NCI-H774 (cell line): ENCODE measurements at places on chromosomes 3 and 15.

- no peak for DNase-seq
These were observed 4.4 kb upstream of the BRPF1 start for GRCh38 chr3:9727041-9727595.

- DNase-seq = no peak
These were observed 878 bp upstream of the RAD51 start for GRCh38 chr15:40693904-40694687.

DNA sequence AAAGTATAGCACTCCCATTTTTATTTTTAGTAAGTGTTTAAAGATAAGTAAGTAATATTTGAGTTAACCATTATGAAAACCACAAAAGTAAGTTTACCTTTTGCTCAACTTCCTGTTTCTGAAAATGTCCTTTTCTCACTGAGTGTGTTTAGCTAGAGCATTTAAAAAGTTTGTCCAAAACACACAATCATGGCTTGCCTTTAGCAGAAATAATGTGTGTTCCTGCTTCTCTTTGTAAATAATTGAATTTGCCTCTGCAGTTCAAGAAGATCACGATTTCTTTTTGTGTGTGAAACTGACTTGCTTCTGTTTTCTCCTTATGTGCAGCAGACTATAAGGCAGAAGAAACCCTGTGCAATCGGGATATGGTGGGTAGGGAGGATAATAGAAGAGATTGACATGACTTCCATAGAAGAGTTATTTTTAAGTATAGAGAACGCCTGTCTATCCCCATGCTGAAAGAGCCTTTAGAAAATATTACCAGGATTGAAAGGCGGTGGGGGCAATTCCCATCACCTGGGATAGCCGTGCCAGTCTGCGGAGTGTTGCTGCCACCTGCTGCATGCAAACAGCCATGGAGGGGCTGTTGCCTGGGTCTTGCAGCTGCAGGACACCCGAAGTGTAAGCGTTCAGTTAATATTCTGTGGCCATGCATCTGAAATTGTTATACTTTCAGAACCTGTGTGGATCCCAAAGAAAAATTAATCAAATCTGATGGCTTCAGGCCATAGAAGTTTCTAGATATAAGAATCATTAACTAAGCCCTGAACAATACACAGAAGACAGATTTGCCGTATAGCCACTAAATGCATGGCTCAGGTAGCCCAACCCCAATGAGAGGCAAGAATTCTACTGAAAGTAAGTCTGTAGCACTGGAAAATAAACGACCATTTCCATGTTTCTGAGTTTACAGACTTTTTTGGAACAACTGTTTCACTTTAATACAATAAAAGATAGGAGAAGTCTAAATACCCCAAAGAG lies 2.4 kb upstream of the CD96 start:
- peak; percentile 15 for DNase-seq

DNA sequence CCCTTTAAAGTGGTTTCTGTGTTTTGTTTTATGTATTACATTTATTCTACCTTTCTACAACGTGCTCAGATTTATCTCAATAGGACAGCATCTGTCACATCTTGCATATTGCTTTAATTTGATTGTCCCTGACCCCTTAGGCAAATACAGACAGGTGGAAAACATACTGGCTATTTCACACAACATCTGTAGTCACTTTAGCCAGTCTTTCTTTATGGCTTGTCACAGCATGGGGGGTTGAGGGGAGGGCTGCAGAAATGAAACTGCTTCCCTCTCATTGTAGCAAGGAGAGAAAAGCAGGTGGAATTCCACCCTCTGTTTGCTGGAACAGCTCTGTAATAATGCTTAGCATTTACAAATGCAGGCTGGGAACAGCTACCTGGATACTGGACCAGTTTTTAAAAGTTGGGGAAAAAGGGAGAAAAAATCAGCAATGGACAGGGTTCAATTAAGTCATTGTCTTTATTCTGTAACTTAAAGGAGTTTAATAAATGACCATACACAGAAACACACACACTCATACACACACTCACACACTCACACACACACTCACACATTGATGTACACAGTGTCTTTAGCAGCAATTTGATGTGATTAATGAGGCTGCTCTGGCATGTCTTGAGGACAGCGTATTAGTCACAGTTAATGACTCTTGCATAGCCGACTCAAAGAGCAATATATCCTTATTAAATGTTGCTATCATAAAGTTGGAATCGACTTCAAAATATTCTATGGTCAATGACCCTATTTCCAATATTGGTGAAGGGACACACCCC lies 283.7 kb upstream of the GBE1 start:
- DNase-seq = peak; percentile 72

DNA sequence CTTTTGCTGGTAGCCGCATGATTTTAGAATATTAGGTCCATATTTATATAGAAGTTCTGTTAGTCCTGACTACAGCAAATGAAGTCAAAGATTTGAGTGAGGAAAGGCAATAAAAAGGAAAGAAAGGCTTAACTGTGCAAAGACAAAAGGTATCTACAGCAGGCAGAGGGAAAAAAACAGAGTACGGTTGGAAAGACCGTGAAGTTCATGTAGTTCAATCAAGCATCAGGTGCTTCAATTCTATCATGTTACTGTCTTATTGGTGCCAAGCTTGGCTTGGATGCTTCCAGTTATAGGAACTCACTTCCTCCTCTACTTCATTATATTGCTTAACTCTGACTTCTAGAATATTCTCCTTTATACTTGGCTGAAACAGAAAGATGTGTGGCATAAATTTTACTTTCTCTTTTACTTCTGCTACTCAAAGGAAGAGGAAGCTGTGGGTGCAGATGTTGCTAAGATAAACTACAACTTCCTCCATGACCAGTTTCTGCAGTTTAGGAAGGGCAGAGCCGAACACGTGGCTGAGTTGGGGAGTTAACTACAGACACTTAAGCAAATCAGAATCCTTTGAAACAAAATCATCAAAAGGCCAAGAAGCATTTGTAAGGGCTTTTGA lies 72.6 kb upstream of the ZBED2 start:
- DNase-seq = no peak

GRCh38 chr3:36803091-36803791 lies 38.9 kb upstream of the DCLK3 start:
- DNase-seq = no peak

DNA sequence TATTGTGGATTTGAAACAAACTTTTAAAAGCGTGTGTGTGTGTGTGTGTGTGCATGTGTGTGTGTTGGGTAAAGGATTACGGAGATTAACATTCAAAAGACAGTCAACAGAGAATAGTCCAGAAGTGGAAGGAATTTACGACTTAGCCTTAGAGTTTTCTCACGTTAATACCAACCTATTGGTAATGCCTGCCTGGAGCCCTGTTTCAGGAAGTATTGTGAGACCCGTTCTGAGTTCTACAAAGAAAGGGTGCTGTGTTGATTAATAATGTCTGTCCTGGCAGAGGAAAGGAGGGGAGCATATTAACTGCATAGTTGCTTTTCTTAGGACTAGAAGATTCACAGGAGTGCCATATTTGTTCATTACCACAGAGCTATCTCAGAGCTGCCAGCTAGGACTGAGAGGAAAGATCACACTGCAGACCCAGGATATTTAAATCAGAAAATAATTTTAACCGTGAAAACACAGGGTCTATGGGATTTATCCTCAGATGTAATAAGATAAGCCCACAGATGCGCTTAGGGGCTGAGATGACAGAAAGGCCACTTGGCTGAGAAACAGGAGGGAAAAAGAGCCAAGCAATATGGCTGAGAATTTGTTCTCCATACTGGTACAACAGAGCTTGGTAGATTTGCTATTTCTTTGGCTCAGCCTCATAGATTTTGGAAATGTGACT lies 40.5 kb upstream of the FRMD4B start:
- no peak for DNase-seq

DNA sequence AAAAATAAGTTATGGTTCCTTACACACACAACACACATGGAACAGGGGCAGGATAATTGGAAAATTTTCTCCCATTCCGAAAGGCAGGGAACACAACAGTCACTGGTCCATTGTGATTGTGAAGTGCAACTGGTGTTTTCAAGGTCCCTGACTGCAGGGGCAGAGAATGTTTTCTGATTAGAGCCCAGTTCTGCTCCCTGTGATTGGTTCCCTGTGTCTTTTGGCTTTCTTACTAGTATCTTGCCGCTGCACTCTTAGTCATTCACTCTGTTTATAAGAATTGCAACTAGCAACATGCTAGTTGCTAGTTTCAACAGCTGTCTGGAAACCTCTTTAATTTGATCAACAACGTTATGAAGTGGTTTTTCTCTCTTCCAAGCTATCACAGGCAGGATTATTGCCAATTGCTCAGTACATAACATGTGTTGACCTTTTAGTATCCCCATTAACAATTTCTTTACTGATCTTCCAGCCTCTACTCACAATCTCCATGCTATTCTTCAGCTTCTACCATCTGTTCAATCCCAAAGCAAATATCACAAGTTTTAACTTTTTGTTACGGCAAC lies 177.5 kb downstream of the EPHA6 start:
- no peak for DNase-seq

- no peak for DNase-seq
These were observed 7.4 kb upstream of the OCA2 start for GRCh38 chr15:28106294-28107110.

DNA sequence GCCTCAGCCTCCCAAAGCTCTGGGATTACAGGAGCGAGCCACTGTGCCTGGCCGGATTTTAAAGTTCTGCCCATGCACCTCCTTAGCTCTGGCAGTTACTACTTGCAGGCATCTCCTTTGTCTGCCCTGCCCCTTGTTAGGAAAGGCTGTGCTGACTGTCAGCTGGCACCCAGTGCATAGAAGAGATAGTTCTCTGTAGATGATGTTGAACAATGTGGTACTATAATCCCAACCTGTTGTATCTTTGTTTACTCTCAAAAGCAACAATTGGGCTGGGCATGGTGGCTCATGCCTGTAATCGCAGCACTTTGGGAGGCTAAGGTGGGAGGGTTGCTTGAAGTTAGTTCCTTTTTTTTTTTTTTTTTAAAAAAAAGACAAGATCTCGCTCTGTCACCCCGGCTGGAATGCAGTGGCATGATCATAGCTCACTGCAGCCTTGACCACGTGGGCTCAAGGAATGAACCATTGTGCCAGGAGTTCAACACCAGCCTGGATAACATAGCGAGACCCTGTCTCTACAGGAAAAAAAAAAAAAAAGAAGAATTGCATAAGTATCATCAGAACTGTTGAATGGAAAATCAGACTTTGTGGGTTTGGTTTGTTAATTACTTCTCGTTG lies 30.6 kb downstream of the FLNB start:
- DNase-seq = no peak

GRCh38 chr3:30227571-30228301 lies 378.7 kb upstream of the TGFBR2 start:
- DNase-seq = no peak

DNA sequence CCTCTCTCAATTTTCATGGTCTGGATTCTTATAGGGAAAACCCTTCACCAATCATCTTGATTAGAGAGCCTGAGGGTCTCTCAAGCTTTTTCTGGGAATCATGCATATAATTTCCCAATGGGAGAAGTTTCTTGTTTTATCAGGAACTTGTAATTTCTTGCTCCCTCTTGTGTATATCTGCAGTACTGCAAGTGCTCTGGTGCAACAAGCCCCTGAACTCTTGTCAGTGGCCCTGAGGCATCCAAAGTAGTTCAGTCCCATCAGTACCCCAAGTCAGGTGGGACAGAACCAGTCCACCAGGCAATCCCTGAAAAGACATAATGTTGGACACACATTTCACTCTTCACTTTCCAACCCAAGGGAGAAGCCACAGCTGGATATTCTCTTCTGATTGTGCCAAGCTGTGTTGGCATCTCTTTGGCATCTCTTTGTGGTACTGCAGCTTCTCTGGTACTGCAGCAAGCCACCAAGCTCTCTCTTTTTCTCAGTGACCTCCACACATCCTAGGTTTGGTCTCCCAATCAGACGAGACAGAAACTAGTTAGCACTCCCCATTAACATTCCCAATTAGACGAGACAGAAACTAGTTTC lies 214.5 kb downstream of the ZIC4 start:
- DNase-seq = peak; percentile 12

DNA sequence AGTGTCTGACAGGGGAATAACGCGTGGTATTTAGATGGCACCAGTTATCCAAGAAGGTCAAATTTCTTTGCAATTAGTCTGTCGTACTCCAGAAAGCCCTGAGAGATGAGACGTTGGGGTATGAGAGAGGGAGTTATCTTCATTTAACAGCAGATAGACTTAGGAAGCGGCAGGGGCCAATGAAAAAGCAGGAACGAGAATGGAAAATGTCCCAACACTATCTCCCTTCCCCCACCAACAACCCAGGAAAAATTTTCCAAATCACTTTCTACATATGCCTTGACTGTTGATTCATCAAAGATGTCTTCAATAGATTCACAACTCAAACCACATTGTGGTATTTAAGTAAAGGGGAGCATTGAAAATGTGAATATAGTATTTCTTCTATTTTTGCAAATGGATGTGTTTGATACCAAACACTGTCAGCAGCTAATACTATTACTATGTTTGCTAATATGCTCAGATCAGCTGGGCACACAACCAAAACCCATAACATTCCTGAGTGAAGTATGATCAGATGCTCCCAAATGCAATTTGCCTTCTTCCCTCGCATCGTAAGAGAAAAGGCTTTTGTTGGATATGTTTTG lies 13.3 kb upstream of the GREM1 start:
- no peak for DNase-seq

DNA sequence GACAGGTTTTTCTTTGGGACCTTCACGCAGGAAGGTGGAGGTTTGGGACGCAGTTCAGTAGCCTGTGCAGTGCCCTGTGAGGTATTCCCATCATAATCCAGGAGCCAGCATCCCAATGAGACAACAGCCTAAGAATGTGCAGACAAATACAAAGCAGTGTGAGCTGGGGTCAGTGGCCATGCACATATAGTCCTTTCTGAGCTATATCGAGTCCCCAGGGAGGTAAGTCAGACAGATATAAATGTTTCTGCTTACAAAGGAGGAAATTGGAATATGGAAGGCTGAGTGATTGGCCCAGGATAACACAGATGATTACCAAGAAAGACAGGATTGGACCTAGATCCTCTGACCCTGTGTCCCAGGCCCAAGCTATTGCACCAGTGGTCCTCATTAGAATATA lies 216.6 kb upstream of the TRIM42 start:
- no peak for DNase-seq

DNA sequence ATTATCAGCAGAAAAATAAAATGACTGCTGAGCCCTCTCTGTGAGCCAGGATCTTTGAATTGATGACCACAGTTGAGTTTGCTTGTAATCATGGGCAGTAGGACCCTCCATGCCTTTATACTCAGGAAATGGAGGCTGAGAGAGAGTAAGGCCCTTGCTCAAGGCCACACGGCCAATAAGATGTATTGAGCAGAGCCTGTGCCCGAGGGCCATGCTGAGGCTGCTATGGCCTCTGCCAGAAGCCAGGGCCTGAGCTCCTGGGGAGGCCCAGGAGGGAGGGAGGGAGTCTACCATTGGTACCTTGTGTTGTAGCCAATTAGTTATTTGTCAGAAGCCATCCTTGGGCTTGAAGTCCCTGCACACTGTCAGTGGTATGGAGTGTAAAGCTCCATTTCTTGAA lies 151.4 kb downstream of the DNAJB8 start:
- DNase-seq = no peak

GRCh38 chr15:58958811-58959210 lies 25.3 kb upstream of the SLTM start:
- DNase-seq = no peak

- no peak for DNase-seq
These were observed 115.8 kb downstream of the NEK10 start for GRCh38 chr3:27253391-27253790.
